ENCODE measurements at places on chromosomes 1 and 21.

GRCh38 chr1:218123968-218124367 is 161.1 kb upstream of the RRP15 start:
- DNase-seq = no peak

DNA sequence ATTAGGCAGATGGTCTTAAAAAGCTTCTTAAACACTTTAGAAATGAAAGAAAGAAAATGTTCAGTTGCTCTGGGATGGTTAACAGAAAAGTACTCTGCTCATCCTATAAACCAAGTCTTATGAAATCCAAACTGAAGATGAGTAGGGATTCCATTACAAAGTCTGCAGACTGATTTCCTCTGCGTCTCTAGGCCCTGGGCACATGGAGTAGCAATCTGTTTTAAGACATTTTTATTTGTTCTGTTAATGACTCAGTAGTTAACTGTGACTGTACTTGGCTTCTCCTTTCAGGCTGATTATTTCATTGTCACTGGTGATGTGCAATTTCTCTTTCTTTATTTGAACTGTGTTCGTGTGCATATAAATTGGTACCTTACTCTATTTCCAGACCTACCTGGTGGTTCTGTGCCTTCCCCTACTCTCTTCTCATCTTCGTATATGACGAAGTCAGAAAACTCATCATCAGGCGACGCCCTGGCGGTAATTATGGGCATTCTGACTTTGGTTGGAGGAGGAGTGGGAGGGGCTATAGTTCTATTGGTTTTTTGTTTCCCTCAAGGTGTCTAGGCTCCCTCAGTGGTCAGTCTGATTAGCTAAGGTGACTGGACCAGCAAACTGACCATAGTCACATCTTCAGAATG is 30.6 kb downstream of the ATP1A1 start:
- no peak for DNase-seq

DNA sequence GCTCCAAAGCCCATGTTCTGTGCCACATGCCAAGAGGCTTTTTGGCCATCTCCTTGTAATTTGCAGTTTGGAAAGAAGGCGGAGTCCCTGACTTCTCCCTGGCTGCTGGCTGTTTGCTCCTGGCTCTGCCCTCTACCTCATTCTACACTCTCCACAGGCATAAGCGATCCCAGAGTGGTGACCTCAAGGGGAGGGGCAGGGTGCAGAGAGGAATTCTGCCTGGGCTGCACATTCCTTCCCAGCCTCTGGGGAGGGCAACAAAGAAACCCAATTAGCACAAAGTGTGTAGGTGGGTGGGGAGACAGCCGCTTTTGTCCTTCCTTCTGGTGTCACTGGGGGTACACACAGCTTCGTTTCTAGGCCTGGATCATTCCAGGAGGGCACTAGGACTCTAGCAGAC is 95.3 kb downstream of the HIVEP3 start:
- no peak for DNase-seq

GRCh38 chr1:56473582-56474270 is 105.6 kb downstream of the PLPP3 start:
- no peak for DNase-seq

GRCh38 chr1:93435443-93435842 is 12.5 kb upstream of the FNBP1L start:
- DNase-seq = no peak

GRCh38 chr1:8232036-8232757 is 85.7 kb upstream of the SLC45A1 start:
- DNase-seq = no peak

- DNase-seq = no peak
These were observed 15.9 kb upstream of the IFNLR1 start for GRCh38 chr1:24202987-24203386.

- DNase-seq = no peak
These were observed 209.2 kb upstream of the ZC3H12A start for GRCh38 chr1:37265156-37265555.

DNA sequence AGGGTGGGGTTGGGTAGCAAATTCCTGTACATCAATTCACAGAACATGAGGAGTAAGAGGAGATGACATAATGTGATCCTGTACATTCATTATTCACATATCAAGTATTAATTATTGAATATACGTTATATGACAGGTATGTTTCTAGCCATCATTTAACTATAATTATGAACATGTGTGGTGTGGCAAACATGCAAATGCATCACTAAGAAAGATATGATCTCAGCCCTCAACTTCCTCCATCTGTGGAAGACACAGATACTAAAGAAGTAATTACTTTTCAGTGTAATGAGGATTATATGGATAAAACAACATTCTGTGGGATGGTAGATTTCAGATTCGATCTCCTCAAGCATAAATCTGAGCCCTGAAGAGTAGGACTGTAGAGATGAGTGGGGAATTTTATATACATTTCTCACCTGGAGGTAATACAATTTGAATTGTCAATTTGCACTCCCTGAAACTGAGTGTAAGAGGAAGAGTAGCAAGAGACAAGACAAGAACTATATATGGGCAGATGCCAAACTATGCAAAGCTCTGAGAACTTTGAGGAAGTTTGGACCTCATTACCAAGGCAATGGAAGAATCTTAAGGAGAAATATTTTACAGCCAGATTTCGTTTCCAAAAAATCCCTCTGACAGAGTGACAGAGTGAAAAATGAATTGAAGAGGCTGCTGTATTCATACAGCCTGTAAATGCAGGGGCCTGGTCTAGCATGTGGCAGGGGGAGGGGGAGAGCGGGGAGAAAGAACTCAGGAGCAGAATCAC is 275.5 kb downstream of the TPR start:
- no peak for DNase-seq

DNA sequence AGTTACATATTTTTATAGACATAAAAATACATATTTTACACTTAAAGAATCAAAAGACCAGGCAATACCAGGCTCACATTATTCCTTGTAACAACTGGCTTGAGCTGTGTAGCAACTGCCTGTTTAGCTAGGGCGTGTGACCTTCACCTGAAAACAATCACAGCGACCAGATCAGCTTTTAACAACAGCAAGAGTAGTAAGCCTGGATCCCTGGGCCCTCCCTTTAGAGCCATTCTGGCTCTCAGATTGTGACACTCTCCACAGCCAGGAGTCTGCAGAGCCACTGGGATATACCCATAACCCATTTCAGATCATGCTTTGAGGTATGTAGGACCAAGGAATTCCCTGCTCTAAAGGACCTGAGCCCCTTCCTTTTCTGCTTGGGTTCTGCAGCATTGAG is 29.4 kb upstream of the GNG4 start:
- no peak for DNase-seq
